ENCODE measurements at places on chromosomes 16 and 17.

DNA sequence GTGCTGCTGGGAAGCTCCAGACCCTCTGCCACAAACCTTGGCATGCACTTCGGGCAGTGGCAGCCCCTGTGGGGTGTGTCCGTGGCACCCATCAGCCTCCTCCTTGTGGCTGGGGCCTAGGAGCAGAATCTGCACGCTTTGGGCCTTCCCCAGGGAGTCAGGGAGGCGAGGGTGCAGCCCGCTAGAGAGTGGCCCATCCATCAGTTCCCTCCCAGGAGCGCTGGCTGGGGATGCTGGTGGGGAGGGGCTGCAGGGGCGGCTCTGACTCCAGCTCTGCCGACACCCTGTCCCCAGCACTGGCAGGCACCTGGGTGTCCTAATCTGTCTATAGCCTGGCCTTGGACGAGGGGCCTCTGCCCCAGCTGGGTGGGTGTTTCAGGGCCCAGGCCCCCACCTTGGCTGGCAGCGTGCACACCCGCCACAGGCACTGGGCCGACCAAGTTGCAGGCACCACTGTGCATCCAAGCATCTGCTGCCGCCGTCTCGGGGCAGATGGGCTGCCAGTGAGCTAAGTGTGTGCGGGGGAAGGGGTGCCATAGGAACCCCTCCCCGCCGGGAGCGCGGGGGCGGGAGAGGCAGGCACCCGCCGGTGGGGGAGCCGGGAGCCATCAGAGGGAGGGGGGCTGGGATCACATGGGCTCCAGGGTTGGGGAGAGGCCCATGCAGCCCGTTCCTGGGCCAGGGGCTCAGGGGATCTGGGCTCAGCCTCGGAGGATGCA is 30.2 kb downstream of the ENDOV start:
- DNase-seq: no peak

DNA sequence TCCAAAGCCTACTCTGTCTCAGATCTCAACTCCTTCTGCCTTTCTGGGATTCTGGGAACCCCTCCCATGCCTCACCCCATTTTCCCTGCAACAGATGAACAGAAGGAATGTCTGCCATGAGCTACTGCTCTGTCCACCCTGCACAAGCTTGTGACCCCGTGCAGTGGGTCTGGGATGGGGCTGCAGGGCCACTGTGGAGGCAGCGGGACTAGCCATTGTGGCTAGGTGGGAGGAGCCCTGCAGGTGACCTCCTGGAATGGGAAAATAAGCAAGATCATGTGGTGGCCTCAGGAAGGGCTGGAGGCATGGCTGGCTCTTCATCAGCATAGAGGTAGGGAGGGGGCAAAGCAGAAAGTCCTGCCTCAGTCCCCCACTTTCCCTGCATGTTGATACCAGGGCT is 13.7 kb downstream of the PDP2 start:
- no peak for DNase-seq

DNA sequence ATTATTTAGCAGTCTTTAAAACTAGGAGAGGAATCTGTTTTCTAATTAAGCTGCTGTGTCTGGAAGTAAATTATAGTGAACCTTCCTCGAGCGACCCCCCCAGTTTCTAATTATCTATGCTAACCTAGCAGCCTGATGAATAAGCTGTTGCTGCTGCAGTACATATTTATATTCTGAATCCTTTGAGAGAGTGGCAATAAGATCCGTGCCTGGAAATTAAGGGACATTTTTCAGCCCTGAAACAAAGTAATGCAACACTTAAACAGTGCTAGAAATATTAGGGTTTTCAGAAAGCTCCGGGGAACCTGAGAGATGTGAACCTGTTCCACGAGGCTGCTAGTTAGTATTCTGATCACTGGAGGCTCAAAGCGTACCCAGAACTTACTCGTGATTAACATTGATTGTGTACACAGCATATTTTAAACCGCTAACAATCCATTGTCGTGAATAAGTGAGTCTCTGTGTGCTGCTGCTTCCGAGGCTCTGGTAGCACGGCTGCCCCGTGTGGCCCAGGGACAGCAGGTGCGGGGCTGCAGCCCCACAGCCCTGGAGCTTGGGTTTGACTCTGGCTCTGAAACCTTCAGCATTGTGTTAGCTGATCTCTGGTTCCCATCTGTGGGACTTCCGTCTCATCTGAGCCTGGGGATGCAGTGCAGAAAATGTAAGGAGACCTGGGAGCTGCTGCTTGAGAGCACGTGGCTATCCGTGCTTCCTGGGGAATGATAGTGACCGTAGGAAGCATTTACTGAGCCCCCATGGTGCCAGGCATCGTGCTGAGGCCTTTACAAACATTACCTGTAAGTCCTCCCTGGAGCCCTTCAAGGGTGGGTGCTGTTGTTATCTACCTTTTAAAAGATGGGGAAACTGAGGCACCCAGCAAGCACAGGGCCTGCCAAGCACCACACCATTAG is 190.9 kb upstream of the CHMP6 start:
- DNase-seq: no peak

DNA sequence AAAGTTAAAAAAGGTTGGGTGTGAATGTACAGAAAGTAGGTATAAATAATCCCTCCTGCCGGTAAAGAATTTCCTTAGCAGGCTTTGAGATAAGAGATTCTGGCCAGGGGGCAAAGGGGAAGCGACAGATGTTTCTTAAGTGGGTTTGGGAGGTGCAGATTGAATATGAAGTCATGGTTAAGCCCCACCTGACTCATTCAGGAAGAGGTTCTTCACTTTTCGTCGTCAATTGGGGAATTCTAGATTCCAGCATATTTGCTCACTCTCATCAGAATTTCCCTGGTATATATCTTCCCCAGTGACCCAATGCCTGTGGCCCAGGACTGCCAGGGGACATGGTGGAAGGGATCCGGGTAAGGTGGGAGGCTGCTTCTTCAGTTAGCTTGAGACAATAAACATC is 127.8 kb downstream of the CPPED1 start:
- peak; percentile 85 for DNase-seq

DNA sequence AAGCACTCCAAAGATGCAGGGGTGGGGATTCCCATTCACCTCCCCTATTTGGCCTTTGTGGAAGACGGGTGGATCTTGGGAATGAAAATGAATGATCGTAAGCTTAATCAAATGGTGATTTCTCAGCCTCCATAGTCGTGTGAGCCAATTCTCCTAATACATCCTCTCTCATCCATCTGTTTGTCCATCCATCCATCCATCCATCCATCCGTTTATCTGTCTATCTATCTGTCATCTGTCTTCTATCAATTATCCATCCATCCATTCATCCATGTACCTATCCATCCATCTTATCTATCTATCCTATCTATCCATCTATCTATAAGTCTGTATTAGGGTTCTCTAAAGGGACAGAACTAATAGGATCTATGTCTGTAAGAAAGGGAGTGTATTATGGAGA is 7.8 kb downstream of the RNF213 start:
- no peak for DNase-seq

- no peak for DNase-seq
Measured at GRCh38 chr16:86108062-86108461, 209.1 kb downstream of the IRF8 start.

DNA sequence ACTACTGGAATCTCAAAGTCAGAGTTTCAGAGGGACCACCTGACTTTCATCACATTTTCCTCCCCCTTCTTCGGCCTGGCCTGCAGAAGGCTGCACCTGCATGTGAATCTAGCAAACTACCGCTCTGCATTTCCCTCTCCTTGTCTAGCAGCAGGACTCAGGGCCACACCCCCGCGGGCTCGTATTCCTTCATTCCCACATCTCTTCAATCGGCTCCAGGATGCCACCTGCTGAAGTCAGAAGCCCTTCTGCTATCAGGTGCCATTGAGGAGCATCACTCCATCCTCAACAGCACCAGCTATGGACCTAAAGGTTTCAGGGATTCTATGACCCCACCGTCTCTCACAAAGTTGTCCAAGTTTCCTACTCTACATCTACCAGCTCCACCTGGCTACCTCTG is 169.5 kb downstream of the VPS53 start:
- no peak for DNase-seq

GRCh38 chr17:73498886-73499554 is 145.2 kb downstream of the SDK2 start:
- DNase-seq: no peak

DNA sequence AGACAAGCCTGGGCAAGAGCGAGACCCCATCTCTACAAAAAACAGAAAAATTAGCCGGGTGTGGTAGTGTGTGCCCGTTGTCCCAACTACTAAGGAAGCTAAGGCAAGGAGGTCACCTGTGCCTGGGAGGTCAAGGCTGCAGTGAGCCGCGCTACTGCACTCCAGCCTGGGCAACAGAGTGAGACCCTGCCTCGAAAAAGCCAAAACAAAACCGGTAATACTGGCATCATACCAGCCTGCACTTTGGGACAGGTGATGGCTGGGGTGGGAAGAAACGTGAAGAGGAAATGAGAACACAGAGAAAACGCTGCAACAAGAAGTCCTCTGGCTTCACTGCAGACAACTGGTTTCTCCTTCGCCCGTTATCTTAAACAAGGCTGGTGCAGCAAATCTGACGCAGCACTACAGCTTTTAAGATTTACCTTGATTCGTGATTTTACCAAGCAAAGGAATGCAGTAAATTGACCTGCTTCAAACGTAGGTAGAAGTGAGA is 725 bp upstream of the CASC3 start:
- no peak for DNase-seq

- no peak for DNase-seq
Measured at GRCh38 chr16:15564604-15565339, 78.2 kb downstream of the MARF1 start.

GRCh38 chr17:42522798-42523278 is 13.2 kb upstream of the NAGLU start:
- DNase-seq: no peak

DNA sequence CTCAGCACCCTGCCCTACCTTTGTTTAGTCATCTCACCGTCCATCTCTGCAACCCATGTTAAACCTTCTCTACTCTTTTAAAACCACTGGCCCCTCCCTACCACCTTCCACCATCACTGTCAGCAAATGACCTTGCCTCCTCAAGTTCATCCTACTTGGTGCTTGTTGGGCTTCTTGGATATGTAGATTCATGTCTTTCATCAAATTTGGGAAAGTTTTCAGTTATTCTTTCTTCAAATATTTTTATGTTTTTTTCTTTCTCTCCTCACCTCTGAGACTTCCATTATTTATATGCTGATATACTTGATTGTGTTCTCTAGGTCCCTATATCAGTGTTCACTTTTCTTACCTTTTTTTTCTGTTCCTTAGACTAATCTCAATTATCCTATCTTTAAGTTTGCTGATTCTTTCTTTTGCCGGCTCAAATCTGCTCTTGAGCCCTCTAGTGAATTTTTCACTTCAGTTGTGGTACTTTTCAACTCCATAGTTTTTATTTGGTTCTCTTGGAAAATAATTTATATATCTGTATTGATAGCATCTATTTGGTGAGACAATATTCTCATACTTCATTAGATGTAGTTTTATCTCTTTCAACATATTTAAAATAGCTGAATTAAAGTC is 28.7 kb upstream of the ALDH3A2 start:
- no peak for DNase-seq

- no peak for DNase-seq
Measured at GRCh38 chr17:82490512-82491195, 28.9 kb upstream of the FOXK2 start.

- DNase-seq: no peak
Measured at GRCh38 chr16:53840456-53840855, 136.5 kb downstream of the FTO start.

GRCh38 chr17:7855660-7856010 is 769 bp downstream of the TMEM88 start:
- DNase-seq: no peak

- DNase-seq: no peak
Measured at GRCh38 chr16:75792771-75793492, 66.6 kb upstream of the CPHXL start.

DNA sequence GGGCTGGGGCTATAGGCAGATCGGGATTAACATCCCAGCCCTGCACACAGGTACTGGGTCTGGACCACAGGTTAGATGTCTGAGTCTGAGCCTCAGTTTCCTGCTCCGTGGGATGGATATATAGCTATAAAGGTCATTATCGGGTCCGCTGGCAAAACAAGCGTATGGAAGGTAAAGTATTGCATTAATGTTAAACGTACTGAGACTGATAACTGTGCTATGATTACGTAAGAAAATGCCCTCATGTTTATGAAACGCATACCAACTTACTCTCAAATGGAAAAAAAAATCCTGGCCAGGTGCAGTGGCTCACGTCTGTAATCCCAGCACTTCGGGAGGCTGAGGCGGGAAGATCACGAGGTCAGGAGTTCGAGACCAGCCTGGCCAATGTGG is 135.2 kb downstream of the CCDC182 start:
- DNase-seq: no peak

GRCh38 chr17:823501-823902 is 41.3 kb downstream of the MRM3 start:
- DNase-seq: no peak

GRCh38 chr17:55171634-55172328 is 93.0 kb upstream of the HLF start:
- DNase-seq: no peak

- peak; percentile 11 for DNase-seq
Measured at GRCh38 chr16:51723036-51723724, 572.1 kb upstream of the SALL1 start.

- DNase-seq: no peak
Measured at GRCh38 chr17:7423679-7424078, 1.7 kb upstream of the SPEM2 start.

DNA sequence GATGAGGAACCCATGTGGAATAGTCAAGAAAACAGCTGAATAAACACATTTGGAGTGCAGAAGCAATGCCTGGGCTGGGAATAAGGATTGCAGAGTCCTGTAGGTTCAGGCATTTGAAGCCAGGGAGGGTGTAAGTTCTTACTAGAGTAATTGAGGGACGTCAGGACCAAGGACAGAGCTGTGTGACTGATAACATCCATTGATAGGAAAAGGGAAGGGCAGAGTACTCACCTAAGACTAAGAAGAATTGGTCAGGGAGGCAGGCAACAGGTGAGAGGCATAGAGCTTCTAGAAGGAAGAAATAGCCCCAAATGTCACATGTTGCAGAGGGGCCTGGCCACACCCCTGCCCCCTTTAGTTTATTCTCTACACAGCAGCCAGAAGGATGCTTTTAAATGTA is 79.8 kb upstream of the TMEM132E start:
- DNase-seq: peak; percentile 31

DNA sequence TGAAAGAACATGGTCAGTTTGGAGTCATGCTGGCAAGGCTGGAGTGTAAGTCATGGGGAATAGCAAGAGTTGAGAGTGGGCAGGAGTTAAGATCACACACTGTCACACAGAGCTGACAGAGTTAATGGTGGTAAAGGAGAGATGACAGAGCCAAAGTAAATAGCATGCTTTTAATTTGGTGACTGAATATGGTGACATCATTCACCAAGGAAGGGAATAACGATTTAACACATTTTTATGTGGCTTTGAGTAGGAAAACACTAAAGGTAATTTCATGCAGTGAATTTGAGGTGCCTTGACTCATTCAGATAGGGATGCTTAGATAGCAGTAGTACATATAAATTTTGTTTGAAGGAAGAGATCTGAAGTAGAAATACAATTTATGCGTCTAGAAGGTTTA is 42.1 kb downstream of the SYNRG start:
- DNase-seq: no peak

DNA sequence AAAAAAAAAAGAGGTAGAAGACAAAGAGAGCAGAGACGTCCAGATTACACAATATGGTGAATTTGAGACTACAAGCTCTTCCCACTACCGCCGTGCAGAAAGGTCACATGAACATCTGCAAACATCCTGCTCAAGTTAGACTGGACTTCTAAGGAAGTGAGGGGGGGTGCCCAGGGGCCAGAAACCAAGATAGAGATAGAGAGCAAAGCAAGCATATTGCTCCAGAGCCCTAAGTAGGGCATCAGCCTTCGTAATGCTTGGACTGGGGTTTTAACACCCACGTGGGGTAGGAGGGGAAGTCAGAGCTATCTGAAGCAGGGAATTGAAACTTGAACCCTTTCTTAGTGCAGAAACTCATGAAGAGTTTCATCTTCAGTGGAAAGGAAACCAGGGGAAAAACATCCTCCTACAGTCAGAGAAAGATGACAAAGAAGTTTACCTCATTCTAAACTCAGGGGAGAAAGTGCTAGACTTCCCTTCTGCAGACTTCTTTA is 8.7 kb downstream of the CLEC19A start:
- DNase-seq: no peak

Measured in M059J (cell line).